Forelimb muscle (tissue), 1 donor: ENCODE measurements at places on chromosomes 6 and 20. TPM values are rescaled to one million over a fixed set of nuclear protein-coding genes. Genes with fewer than 3 reads are reported as not detected.

- DNase-seq: no peak
Observed at GRCh38 chr6:44217332-44218143, 812 bp downstream of the MYMX start.

The CABLES2 gene
- 4.4 TPM for polyA plus RNA-seq

The VWA7 gene
- polyA plus RNA-seq: 2.9 TPM

The GJE1 gene
- not detected for polyA plus RNA-seq
